ENCODE measurements at places on chromosomes 12 and 14.
A peak's percentile ranks its signal among the peaks of the same experiment; 100 is the strongest.

- DNase-seq, result no peak
These were observed 637.8 kb downstream of the BCL11B start for GRCh38 chr14:98634043-98634820.

DNA sequence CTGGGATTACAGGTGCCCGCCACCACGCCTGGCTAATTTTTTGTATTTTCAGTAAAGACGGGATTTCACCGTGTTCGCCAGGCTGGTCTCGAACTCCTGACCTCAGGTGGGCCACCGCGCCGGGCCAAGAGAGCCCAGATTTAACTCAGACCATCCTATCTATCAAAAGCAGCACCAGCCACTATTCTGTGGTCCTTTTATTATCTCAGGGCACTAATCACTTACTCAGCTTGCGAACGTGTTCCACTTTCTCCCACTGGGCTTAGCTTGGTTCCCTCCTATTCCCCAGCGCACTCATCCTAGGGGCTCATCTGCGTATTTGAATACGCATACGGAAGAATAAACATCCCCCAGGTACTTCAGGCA is 16.2 kb upstream of the AACS start:
- DNase-seq, result no peak

DNA sequence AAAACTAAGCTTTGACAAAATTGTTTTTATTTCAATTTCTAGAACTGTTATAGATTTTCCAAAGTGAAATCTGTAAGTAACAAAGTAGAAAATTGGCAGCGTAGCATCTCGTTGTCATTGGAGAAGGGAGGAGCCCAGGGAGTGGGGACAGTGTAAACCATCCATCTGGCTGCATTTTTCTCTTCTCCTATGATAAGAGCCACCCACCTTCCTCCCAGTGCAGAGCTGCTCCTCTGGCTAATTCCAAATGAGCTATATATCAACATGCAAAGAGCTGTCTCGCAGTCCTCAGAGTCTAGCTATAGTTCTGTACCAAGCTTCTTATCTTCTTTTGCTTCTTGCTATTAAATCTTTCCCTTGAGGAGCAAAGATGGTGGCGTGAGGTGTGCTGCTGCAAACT is 56.6 kb downstream of the SCN8A start:
- no peak for DNase-seq

DNA sequence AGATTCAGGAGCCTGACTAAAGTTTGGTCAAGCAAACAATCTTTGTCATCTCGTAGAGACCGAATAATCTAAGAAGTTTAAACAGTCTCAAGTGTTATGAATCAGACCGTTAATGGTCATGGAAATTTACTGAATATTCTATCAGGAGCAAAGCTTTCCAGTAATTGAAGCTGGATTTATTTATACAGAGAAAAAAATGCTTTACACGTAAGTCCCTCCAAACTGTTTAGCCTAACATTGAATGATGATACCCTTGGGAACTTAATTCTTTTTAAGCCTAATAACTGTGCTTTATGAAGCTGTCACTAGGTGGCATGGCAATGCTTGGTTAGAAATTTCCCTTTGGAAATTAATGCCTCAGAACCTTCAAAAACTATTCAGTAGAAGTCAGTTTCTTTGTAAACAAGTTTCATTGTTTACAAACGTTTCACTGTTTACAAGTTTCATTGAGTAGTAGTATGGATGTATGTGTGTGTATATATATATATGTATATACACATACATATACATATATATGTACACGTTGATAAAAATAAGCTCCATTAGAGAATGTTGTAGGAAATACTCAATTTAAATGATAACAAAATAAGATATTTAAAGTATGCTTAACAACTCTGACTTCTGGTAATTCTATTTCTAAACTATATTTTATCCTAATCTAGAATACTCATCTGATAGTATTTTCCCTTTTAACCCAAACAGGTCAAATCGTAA is 32.1 kb downstream of the DEPDC4 start:
- DNase-seq, result no peak

DNA sequence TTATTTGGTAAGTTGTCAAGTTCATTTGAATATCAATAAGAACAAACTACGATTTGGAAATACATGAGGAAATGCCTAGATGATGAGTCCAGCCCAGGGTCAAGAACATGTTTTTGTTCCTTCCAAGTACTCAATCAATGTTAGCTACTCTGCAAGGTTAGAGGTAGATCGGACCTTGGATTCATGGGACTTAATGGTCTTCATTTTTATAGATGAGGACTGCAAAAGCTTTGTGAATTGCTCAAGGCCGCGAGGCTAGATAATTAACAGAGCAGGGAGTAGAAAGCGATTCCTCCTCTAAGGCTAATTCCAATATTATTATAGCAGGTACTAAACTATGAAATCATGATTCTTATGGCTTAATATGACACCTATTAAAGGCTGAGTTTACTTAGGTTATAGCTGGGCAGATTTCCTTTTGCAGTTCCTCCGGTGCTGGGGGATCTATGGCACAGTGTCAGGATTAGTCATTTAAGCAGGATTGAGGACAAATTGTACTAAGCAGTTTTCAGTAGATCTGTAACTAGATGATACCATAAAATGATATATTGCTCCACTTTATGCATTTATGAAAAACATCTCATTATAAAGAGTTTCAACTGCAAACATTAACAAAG is 19.8 kb downstream of the NR1H4 start:
- DNase-seq, result no peak

DNA sequence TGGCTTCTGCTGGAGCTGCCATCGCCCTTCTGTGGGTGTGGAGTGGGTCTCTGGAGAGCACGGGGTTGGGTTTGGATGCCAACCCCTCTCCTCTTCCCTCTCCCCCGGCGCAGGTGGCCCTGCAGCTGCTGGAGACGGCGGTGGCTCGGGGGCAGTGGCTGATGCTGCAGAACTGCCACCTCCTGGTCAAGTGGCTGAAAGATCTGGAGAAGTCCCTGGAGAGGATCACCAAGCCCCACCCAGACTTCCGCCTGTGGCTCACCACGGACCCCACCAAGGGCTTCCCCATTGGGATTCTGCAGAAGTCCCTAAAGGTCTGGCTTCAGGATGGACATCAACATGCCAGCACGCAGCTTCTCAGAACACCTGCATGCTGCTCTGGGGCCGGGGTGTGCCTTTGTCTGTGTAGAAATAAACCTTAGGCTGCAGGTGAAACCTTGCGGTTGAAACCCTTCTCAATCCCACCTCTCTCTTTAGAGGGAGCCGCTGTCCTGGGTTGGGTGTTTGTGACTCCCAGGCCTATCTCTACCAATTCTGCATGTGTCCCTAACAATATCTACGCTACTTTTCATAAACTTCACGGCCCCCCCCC is 44.3 kb downstream of the CCDC92 start:
- no peak for DNase-seq

DNA sequence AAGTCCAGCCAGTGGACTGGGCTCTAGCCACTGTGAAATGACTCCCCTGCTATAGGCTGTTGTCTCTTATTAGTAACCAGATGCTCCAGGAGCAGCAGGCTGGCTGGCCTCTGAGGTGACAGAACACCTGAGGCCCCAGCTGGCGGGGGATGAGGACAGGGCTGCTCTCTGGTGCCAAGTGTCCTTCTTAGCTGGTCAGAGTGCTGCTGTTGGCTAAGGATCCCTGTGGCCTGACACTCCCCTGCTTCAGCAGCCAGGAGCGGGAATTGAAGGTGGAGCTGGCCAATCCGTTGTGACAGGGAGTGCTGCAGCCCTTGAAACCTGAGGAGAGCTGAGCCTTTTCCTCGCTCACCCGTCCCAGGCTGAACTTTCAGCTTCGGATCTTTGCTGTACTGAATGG is 30.7 kb downstream of the TMEM229B start:
- no peak for DNase-seq

- no peak for DNase-seq
These were observed 262.7 kb downstream of the ATP23 start for GRCh38 chr12:58204071-58204470.

DNA sequence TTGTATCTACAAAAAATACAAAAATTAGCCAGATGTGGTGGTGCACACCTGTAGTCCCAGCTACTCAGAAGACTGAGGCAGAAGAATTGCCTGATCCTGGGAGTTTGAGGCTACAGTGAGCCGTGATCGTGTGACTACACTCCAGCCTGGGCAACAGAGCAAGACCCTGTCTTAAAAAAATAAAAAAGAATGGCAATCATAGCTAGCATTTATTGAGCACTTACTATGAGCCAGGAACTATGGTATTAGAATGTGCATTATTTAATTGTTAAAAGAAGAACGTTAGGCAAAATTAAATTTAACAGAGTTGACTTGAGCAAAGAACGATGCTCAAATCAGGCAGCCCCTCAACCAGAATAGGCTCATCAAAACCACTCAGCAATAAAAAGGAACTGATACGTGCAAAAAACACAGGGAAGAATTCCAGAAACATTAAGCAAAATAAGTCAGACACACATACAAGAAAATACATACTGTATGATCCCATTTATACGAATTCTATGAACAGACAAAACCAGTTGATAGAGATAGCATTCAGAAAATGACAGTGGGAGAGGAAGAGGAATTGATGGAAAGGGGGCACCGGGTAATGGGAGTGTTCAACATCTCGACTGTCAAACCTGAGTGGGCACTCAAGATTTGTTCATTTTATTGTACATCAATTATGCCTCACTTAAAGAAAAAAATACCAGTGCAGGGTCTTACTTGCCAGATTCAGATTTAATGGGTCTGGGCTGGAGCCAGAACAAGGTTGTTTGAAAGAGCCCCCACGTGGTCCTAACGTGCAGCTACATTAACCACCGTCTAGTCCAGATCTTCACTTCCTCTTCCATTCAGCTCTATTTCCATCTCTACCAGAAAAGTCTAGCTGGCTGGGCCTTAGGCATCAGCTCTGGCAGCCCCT is 8.0 kb downstream of the SCNN1A start:
- DNase-seq, result peak; percentile 45

- no peak for DNase-seq
These were observed 188.4 kb downstream of the GPHN start for GRCh38 chr14:66696326-66696725.

GRCh38 chr12:24922090-24922489 is 26.8 kb downstream of the BCAT1 start:
- DNase-seq, result no peak

GRCh38 chr12:114136631-114137030 is 170.5 kb upstream of the RBM19 start:
- DNase-seq, result no peak

DNA sequence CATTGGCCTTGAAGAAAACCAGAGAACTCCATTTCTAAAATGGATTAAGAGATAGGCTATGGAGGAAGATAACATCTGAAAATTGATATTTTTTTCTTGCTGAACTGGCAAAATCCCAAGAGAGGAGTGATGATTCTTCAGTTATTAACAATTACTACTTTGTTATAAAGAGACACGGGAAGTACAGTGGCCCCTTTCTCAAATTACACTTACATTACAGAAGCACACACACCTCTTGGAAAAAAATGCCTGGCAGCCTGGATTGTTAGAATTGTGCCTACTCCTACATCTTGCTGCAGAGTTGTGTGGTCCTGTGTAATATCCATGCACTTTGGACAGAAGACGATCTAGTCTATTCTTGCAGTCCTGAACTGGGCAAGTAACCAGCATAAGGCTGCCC is 71.7 kb downstream of the TGFB3 start:
- DNase-seq, result no peak

GRCh38 chr14:24911324-24912109 is 138.4 kb downstream of the STXBP6 start:
- DNase-seq, result no peak

- DNase-seq, result no peak
These were observed 86.9 kb upstream of the FLRT2 start for GRCh38 chr14:85442996-85443395.

Measured in stimulated activated CD4-positive, alpha-beta T cell treated with anti-CD3 and anti-CD28 coated beads, Interleukin-4, amount 100 ng/mL, for 4 hours (primary cell).